ENCODE measurements at places on chromosomes 2 and 18.

DNA sequence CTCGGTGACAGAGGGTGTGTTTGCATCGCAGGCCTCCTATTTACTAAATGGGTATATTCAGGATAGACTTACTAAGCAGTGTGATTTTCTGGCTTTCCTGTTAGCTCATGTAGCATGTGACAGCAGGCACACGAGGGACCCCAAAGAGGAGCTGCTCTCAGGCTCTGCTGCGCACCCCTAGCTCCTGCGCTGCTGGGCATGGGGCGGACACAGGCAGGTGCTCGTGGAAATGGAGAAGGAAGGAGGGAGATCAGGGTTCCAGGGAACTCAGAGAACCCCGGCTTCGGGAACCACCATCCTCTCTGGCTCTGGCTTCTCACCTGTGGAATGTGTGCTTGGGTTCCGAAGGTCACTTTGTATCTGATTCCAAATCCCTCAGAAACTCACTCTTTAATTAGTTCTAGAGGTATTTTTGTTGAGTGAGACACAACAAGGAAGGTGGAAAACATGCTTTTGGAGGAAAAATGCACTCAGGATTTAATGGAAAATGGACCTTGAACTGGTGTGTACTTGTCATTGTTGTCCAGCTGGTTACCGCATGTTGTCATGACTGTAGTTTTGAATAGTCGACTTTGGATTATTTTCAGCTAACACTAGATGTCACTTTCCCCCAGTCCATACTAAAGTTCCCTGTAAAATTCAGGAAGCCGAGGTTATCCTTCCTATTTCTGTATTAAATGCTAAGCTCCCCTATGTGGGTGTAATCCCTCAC, 3.5 kb downstream of the SNTG2 start:
- DNase-seq, result no peak

DNA sequence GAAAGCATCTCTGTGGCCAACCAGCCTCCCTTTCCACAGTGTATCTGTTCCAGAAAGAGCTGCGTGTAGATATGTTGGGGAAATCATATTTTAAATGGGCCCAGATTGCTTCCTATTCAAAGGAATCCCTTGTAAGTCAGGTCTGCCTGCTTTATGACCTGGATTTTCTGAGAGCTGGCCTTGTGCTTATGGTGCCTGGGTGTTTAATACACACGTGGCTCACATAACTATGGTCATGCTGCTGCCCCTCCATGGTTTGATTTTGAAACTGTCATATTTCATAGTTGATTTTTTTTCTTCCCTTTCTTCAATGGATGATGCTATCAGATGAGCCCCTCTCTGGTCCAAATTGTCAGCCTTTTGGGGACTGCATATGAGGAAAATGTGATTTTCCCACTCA, 111.5 kb upstream of the CNGA3 start:
- no peak for DNase-seq

DNA sequence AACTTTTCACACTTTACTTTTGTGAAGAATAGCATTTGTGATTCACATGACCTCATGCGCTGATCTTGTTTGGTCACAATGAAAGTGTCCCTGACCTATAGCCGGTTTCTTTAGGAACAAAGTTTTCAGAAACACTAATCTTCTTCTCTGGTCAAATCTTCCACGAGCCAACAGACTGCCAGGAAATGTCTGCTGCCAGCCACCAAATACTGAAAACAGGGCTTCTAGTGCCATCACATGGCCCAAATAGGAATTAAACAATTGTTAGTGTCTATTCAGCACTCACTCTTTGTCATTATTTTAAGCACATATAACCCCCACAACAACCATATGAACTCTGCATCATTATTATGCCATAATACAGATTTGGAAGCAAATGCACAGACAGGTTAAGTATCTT, 286.5 kb upstream of the SYT4 start:
- no peak for DNase-seq

GRCh38 chr2:150135223-150135883, 352.1 kb downstream of the RND3 start:
- no peak for DNase-seq

- DNase-seq, result no peak
These were observed 1377.0 kb downstream of the SUCLG1 start for GRCh38 chr2:83081826-83082690.

GRCh38 chr18:27887287-27887686, 289.6 kb downstream of the CDH2 start:
- no peak for DNase-seq

Measured in GM12892 (cell line).